Esophagus squamous epithelium (tissue), 5 donors: ENCODE measurements at places on chromosomes 5 and 9. TPM values are rescaled to one million over a fixed set of nuclear protein-coding genes. Genes with fewer than 3 reads are reported as not detected.

- no peak for DNase-seq
Measured at GRCh38 chr5:163190283-163190682, 247.1 kb upstream of the CCNG1 start.

DNA sequence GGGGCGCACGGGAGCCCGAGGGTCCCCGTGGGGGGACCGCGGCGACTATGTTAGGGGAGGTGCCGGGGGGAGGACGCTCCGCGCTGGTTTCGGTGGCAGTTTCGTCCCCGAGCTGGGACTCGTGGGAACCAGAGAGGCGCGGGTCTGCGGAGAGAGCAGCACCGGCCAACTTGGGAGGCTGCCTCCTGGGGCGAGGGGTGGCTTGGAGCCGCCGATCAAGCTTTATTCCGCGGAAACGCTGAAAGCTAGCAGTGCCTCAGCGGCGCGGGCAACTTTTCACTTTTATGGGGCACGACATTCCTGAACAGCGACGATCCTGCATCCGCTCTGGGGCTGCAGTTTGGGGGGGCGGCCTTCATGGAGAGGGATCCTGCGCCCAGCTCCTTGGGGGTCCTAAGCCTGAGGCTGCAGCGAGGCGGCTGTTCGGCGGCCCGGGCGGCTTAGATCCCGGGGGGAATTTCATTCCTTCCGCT, 369 bp downstream of the OCLN start:
- DNase-seq = no peak

GRCh38 chr9:121518634-121519033, 19.0 kb upstream of the GGTA1 start:
- no peak for DNase-seq

Gene IRX1
- total RNA-seq = 0.95 TPM

- DNase-seq = no peak
Measured at GRCh38 chr5:9192266-9192665, 353.6 kb downstream of the SEMA5A start.
